ENCODE measurements at places on chromosomes 3 and 15.

DNA sequence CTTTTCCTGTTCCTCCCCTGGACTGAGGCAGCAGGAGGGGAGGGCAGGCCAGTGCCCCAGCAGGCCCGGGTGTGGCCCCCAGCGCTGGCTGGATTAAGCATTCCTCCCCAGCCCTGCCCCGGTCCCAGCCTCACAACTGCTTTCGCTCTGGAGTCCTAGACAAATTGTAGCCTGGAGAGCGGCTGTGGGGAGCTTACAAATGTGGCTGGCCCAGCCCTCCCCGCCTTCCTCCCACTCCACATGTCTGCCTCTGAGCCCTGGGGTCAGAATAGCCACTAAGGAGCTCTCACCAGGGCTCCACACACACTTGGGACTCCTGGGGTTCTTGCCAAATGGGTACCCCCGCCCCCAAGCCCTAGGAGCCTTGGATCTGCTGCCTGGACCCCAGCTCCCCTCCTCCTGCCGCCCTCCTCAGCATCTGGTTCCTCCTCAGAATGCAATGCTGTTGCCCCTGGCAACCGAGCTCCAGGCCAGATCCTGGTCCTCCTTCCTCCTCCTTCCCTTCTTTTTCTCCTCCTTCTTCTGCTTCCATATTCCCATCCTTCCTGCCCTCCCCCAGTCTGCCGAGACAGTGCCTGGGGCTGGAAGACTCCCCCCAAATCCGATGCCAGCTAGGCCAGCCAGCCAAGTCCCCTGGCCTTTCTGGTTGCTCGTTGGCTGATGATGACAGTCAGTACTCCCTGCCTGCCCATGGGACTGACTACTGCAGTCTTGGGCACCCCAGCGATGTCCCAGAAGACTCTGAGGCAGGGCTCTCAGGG lies 91.1 kb downstream of the LINGO1 start:
- no peak for DNase-seq

DNA sequence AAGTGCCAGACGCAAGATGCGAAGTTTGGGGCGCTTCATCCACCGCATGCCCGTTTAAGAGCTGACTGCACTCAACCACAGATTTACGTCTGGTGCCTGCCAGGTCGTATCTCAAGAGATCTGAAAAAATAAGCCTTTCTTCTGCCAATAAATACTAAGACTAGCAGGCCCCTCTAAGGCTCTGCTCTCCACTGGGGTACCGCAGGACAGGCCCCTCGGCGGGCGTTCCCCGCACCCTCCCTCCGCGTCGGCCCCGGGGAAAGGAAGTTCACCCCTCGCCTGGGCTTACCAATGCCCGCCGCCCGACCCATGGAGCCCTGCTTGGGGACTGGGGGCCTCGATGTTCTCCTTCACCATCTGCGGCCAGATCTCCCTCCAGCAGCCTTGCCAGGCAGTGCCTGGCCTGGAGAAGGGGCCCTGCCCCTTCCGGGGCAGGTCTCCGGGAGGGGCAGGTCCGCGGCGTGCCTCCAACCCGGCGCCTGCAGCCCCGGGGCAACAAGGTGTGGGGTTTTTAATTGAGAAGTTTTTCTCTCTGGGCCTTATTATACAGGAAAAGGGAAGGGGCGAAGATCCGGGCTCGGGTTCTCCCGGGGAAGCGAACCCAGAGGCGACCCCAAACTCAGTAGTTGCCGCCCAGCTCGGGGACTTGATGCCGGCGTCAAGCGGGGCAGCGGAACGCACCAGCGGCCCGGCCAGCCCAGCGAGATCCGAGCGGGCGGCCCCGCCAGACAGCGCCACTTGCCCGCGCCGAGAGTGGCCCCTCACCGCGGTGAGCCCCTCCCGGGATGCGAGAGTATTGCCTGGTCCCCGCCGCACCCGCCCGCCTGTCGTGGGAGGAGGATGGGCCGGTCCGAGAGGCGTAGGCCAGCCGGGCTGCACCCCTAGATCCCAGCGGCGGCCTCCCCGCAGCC lies 735 bp downstream of the GOLGA8B start:
- peak; percentile 4 for DNase-seq

DNA sequence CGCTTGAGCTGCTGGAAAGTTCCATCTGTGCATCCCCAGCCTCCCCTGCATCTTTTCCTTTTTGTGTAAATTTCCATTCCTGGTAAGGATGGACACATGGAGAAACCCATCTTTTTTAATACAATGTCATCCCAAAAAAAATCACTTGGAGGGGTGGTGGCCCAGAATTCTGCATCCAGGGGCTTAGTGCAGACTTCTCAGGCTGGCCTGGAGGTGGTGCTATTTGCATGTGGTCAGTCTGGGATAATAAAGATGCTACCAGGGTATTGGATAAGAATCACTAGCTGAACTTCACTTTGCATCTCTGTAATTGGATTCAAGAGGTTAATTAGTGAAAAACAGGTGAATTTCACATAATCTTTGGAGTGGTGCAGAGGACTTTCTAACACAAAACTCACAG lies 1.8 kb upstream of the ZSCAN2 start:
- DNase-seq, result no peak

- no peak for DNase-seq
Observed at GRCh38 chr3:71312461-71312860, 271.1 kb downstream of the FOXP1 start.

GRCh38 chr15:93040288-93041158 lies 48.5 kb downstream of the RGMA start:
- DNase-seq, result no peak

- DNase-seq, result no peak
Observed at GRCh38 chr3:16587681-16588060, 17.6 kb downstream of the DAZL start.

DNA sequence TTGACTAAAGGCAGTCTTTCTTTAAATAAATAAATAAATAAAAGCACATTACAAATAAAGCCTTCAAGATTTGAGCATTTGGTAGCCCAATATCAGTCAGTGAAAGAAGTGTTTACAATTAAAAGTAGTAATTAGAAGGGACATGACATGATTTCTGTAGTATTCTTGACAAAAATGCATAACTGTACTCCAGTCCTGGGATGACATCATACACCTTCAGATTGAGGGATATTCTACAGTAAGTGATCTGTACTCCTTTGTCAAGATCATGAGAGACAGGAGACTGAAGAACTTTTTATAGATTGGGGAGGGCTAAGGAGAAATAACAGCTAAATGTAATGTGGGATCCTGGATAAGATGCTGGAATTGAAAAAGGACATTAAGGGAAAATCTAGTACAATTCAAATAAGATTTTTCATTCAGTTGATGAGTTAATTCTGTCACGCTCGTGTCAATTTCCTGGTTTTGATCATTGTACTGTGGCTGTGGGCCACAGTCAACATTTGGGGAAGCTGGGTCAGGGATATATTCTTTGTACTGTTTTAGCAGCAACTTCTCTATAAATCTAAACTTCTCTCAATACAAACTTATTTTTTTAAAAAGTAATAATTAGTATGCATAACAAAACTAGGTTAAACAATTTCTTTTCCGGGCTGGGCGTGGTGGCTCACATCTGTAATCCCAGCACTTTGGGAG lies 314.8 kb downstream of the PTPRG start:
- DNase-seq, result no peak

GRCh38 chr15:45635191-45635638 lies 386 bp downstream of the SQOR start:
- DNase-seq, result peak; percentile 50

GRCh38 chr3:115800489-115801075 lies 177.3 kb downstream of the GAP43 start:
- DNase-seq, result no peak

GRCh38 chr3:193207290-193208273 lies 33.4 kb upstream of the PLAAT1 start:
- DNase-seq, result no peak

DNA sequence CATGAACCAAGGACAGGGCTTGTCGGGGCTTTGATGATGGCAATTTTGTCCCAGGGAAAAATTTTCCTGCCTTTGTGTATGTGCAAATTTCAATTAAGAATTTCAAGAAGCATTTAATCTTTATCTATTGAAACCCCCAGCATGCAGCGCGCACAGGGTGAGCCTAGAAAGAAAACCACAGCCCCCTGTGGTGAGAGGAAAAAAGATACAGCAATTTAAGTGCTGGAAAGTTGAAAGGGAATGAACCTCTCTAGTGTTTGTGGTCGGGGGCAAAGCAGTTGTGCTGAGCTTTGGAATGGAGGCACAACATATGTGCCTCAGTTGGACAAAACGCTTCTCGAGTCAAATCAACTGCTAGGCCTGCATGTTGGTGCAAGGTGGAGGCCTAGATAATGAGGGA lies 111.8 kb upstream of the C15orf61 start:
- DNase-seq, result no peak

DNA sequence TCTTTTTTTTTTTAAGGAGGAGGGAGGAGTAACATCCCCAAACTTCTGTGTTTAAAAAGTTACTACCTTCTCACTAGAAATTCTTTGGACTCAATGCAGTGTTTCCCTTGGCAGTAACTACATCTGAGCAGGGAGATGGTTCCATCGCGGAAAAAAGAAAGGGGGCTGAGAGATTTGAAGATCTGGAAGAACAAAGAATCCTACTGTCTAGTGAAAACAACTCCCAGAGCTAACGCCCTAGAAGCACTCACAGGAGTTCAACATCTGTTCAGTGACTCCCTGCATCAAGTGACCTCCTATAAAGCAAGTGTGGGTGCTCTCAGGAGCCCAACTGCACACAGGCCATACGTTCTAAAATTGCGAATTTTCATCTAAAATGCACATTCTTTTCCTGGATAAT lies 66.8 kb upstream of the PXYLP1 start:
- DNase-seq, result no peak

GRCh38 chr3:99774467-99774866 lies 43.2 kb upstream of the CMSS1 start:
- DNase-seq, result no peak

DNA sequence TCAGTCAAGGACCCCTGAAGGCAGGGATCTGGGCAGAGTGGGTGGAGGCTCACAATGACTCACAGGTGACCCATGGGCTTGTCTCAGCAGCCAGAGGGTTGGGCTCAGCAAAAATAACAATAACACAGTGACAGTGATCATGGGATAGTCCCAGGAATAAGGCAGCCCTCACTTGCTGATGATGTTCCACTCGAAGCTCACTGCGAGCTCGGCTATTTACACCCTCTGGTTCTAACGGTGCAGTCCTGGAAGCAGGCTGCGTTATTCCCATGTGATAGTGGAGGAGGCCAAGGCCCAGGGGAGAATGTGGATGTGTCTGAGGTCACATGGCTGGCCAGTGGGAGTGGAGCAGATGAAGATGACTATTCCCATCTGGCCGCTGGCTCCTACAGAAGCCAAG lies 16.2 kb downstream of the CCDC33 start:
- no peak for DNase-seq

GRCh38 chr15:67678993-67679392 lies 136.5 kb downstream of the MAP2K5 start:
- DNase-seq, result no peak

- no peak for DNase-seq
Observed at GRCh38 chr15:66850078-66850991, 148.3 kb downstream of the SMAD6 start.

GRCh38 chr3:76063811-76064210 lies 278.5 kb upstream of the ZNF717 start:
- no peak for DNase-seq

DNA sequence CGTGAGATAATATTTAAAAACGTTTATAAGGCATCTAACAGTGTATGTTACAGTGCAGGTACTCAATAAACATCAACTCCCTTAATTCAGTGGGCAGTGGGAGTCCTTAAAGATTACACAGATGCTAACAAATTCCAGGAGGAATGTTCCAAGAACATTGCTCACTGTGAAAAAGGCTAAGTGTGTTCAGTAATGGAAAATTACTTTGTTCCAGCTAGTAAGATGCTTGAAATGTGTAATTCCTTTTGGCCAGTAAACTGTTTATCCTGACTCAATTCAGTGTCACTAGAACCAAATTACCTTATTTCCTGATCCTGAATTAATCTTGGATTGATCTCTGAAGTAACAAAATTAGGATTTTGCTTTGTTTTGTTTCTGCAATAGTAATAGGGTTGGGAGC lies 54.2 kb upstream of the SEMA6D start:
- DNase-seq, result no peak

DNA sequence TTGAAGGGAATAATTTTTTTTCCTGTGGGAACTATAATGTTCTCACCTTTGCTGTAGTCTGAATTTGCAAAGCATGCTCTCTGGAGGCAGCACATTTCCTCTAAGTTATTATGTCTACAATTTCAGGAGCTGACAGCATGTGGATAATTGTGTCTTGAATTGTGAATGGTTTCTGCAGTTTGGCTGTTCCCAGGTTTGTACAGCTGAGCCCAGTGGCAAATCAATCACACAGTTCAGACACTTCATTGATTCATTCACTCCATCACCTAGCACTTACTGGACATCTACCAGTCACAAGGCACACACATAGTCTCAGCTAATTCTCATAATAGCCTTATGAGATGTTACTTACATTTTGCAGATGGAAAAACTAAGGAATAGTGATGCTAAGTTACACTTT lies 219.0 kb upstream of the ROPN1 start:
- no peak for DNase-seq

GRCh38 chr15:71114887-71115566 lies at the start of gene THSD4:
TSS of gene THSD4 (plus strand) at chr15:71115471.
- DNase-seq, result peak; percentile 9

DNA sequence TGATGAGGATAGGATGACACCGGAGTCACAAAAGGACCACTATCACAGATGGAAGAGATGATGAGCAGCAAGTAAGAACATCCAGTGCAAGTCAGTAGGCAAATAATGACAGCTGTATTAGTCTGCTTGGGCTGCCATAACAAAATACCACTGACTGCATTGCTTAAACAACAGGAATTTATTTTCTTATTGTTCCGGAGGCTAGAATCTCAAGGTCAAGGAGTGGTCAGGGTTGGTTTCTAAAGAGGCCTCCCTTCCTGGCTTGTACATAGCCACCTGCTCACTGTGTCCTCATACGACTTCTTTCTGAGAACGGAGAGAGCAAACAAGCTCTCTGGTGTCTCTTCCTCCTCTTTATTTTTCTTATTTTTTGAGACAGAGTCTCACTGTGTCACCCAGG lies 380.7 kb downstream of the PLOD2 start:
- DNase-seq, result no peak

DNA sequence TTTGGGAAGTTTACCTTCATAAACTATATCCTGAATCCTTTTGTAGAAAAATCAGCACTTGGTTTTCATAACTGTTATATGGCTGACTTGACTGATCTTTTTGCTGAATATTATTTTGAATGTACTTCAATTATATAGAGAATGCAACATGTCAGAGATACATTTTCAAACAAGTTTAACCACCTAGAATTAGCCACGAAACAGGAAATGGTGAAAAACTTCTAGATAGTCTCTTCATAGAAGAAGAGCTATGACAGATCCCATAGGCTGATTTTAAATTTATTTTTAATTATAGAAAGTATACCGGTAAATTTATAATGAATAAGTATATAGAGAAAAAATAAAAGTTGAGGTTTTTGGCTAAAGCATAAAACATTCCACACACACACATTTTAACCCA lies 436.8 kb upstream of the DPPA4 start:
- no peak for DNase-seq

- DNase-seq, result no peak
Observed at GRCh38 chr15:77753281-77753873, 120.7 kb upstream of the LINGO1 start.

DNA sequence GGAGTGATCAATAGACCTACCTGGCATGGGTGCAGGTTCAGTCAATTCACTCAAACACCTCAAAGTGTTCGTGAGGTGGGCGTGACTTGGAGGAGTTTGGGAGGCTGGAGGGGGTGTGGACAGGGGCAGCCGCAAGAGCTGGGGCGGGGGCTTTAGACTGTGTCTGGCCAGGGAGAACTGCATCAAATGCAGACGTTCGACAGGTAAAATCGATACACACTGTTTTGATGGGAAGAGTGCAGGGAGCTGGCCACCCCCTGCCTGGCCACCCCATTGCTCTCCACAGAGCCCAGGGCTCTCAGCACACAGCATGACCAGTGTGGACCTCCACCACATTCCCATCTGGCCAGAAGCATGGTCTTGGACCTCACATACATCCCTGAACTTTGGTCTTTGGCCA lies 412.1 kb downstream of the OCA2 start:
- no peak for DNase-seq
